Activated T-helper 1 cell treated with anti-CD3 and anti-CD28 coated beads, Interleukin-12 subunit alpha, Interleukin-12 subunit beta, Interleukin-2, Interleukin-4 antibody, amounts not matched to agents 30 ng/mL and 10 ng/mL and 1 ng/mL, durations not matched to agents 14 hours and 24 hours and 36 hours (primary cell): ENCODE measurements at places on chromosomes 13 and 19.

DNA sequence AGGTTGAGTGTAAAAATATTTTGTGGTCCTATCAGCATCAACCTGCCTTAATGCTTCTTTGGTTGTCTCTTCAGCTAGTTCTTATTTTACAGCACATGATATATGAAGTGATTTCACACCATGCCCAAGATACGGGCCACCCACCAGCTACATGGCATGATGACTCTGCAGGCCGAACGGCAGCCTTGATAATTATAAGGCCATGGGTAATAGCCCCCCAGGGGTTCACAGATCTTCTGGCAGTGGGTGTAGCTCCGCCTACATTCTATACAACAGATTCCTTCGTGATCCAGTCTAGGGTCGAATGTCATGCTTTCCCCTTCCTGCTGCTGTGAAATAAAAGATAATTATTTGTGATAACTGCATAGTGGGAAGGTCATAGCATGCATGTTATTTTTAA lies 36.1 kb downstream of the CNMD start:
- no peak for DNase-seq

- DNase-seq = no peak
Observed at GRCh38 chr13:40692946-40693345, 26.5 kb upstream of the FOXO1 start.

GRCh38 chr13:110272651-110273050 lies 34.3 kb downstream of the COL4A1 start:
- DNase-seq = no peak

DNA sequence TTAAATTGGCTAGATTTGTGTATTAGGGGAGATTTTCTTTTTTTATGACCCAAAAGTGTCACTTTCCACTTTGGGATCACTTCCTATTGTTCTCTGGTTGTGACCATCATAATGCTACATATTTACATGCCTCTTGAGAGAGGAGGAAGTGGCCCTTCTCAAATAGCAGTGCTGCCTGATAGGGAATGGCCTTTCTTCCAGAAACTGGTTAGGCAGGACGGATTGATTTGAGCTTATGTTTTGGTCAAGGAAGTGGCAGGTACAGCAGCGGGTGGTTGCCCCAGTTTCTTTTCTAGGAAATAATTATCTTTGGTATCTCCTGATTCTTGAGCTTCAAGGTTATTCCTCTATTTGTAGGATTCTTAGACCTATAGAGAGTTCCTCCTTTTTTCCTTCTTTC lies 21.9 kb upstream of the WTIP start:
- no peak for DNase-seq

DNA sequence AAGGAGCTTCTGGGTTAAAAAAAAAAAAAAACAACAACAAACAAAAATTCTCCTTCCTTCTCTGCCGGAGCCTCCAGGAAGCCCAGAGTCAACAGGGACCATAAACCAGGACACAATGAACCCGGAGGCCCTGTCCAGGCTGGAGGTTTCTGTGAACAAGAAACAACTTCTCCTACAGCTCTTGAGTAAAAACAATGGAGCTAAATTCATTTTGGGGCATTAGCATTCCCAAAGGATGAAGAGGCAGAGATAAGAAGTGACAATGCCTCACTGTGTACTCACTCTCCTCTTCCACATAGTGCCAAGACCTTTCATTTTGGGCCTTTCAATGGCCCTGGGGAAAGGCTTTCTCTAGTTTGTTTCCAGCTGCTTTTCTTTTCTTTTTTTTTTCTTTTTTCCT lies 9.0 kb downstream of the RHPN2 start:
- no peak for DNase-seq

GRCh38 chr19:1361601-1362386 lies 21.9 kb upstream of the NDUFS7 start:
- no peak for DNase-seq

- DNase-seq = no peak
Observed at GRCh38 chr13:78569029-78569428, 34.3 kb downstream of the POU4F1 start.

DNA sequence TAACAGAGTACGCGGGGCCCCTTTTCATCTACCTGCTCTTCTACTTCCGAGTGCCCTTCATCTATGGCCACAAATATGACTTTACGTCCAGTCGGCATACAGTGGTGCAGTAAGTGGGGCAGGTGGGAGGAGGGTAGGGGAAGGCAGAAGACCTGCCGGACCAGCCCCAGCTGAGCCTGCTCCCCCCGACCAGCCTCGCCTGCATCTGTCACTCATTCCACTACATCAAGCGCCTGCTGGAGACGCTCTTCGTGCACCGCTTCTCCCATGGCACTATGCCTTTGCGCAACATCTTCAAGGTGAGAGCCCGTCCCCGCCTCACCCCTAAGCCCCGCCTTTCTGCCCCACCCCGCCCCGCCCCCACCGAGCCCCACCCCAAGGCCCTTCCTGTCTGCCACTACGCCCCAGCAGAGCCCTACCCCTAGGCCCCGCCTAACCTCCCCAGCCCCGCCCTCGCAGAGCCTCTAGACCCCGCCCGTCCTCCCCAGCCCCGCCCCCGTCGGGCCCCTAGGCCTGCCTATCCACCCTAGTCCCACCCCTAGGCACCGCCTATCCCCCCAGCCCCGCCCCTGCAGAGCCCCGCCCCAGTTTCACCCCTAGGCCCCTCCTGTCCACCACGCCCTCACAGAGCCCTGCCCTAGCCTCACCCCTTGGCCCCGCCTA lies 7.7 kb downstream of the NDUFB7 start:
- no peak for DNase-seq

DNA sequence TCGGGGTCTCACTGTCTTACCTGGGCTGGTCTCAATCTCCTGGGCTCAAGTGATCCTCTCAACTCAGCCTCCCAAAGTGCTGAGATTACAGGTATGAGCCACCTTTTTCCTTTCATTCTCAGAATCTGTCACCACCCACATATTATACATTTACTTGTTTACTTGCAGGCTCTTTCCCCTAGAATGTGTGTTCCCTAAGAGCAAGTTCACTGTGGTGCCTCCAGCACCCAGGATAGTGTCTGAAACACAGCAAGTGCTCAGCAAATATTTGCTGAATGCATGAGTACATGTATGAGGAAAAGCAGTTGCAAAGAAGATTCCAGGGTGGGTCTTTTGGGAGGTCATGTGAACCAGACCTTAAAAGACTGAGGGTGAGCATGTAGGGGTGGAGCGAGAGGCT lies 96.8 kb downstream of the RGCC start:
- no peak for DNase-seq

- DNase-seq = no peak
Observed at GRCh38 chr19:45103508-45104319, 10.7 kb downstream of the PPP1R37 start.

DNA sequence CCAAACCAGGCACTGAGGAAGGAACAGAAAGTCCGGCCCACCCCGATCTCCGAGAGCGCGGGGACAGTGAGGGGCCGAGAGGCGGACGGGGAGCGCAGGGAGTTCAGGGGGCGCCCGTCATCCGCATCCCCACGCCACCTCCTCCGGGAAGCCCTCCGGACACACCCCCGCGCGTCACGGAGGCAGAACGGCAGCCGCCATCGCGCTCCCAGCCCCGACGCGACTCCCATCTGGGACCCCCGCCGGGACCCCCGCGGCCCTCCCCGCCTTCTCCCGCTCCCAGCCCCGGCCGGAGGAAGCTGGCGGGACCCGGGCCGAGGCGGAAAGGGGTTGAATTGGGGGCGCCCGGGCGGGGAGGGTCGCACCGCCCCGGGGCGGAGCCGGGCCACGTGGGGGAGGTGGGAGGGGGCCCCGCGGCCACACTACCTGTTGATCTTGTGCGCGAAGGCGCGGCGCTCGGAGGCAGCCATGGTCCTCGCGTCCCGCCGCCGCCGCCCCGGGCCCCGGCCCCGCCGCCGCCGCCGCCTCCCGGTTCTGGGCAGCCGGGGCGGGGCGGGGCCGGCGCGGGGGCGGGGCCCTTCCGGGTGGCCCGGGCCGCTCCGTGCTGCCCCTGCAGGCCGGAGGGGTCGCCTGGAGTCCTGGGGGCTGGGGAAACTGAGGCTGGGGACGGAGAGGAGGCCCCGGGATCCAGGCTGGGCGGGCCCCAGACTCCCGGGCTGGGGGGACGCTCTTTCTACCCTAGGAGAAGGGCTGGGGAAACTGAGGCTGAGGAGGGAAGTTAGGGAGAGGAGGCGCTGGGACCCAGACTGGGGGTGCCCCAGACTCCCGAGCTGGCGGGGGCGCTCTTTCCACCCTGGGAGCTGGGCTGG lies at the start of gene DOCK6:
TSS of gene DOCK6 (minus strand) at position 554 of the 869 bp plus-strand sequence. CDS start at position 470, 84 bp downstream.
- no peak for DNase-seq

DNA sequence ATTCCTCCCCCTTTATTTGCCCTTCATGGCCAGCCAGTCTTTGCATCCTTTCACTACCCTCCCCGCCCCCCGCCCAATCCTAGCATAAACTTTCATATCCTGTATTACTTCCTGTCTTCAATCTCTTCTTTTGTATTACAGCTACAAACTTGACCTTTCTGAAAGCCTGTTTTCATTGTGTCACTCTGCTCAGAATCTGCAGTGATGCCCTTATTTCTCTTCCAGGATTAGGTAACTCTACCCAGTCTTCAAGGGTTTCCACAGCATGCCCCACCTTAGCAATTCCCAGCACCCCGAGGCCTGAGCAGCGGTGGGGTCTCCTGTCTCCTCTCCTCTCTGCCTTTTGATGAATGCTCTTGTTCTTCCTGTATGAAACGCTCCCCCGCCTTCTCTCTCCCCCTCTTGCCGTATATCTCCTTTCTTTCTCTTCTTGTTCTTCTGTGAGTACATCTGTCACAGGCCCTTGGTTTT lies 145.6 kb downstream of the SHISA2 start:
- no peak for DNase-seq

DNA sequence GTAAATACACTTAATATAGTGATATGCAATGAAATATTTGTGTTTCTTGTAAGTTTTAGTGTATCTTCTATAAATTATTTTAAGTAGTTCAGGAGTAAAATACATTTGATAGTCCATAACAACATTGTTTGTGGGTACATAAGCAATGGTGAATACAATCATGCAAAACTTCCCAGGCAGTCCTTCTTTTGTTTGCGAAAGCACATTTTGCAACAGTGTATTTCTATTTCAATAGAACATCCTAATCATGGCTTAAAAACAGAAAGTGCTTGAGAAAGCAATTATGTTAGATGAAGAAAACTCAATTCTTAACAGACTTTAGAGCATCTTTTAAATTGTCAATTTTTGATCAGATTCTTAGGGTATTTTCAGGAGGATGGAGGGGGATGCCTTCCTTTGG lies 155.6 kb downstream of the POSTN start:
- DNase-seq = no peak

DNA sequence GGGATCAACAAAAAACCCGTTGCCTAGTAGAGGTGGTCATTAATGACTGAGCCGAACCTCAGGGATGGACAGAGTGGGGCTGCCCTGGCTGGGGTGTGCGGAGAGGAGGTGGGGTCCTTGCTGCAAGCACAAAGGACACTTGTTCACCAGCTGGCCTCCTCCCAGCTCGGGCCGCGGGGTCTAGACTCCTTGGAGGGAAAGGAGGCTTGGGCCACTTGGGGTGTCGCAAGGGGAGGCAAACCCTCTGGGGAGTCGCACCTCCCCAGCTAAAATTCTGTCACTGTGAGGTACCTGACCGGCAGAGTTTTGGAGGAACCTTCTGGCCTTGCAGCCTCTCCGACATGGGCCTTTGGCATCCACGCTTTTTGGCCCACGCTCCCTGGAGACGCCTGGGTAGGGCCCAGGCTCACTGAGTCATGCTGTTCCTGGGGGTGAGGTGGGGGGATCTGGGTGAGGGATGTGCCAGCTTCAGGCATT lies 8.2 kb downstream of the KLHL26 start:
- no peak for DNase-seq

- no peak for DNase-seq
Observed at GRCh38 chr13:82720986-82721385, 1161.3 kb downstream of the SLITRK1 start.
